ENCODE measurements at places on chromosomes 12 and 14.

GRCh38 chr12:25853316-25854095 lies 105.0 kb upstream of the RASSF8 start:
- no peak for DNase-seq

GRCh38 chr12:27797301-27798025 lies 17.4 kb upstream of the MANSC4 start:
- no peak for DNase-seq

DNA sequence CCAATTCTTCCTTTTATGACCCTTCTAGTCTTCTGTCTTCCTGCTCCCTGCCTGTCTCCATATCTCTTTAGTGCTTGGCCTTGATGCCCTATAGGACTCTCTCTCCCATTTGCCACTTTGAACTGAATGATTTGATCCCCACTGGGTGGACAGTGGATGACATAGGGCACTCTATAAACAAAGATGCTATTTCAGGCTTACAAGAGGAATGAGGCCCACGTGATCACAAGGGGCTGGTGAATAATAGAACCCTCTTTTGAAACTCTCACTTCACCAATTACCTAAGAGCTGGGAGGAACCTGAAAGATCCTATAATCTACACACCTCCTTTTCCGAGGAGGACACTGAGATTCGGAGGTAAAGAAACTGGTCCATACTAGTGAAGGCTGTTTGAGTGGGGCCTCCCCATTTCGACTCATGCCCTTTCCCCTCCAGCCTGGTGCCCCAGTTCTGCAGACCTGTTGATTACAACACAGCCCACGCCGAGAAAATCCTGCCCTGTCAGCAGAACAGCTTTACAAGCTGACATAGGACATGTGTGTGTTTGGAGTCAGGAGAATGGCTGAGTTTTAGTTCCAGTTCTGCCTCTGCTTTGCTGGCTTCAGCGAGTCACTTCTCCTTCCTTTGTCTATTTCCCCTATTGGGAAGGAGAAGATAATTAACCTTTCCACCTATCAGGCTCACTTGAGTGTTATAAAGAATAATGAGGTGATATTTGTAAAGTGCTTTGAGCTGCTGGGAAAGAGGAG lies 400.3 kb downstream of the ZFP36L1 start:
- DNase-seq, result no peak

- DNase-seq, result no peak
Measured at GRCh38 chr12:16048511-16048910, 137.4 kb downstream of the DERA start.

- DNase-seq, result peak; percentile 47
Measured at GRCh38 chr14:65927931-65928356, 515.4 kb downstream of the FUT8 start.

DNA sequence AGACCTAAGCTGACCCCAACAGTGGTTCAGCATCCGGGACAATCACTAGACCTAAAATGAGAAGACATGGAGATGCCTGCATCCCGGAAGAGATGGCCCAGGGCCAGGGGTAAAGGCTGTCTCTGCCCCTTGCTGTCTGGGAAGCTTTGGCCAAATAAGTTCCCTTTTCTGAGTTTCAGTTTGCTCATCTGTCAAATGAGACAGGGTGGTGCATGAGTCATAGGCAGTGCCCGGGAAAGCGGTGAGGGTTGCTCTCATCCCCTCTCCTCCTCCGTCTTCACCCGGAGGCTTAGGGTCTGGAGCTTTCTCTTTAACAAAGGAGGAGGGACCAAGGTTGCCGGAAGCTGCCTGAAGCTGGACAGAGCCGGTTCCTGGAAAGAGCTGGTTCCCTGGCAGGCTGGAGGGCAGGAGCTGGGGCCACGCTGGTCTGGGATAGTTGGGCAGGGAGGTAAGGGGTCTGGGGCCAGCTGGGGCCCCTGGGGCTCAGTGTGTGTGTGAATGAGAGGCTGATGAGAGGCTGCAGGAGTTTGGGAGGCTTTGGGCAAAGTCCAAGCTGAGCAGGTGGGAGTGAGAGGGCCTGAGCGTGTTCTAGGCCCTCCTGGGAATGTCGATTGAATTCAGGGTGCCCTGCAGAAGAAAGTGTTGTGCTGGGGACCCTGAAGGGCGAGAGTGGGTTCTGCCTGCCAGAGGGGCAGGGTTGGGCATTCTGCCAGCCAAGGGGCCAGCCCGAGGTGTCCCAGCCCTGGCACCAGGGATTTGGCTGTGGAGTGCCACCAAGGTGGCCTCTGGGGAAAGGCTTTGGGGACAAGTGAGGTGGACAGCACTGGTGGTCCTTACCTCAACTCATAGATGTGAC lies at the start of gene SDSL:
Gene SDSL, plus strand, starts transcription at position 351 of the 856 bp plus-strand sequence. CDS start 5,603 bp downstream, outside the sequence.
- no peak for DNase-seq

DNA sequence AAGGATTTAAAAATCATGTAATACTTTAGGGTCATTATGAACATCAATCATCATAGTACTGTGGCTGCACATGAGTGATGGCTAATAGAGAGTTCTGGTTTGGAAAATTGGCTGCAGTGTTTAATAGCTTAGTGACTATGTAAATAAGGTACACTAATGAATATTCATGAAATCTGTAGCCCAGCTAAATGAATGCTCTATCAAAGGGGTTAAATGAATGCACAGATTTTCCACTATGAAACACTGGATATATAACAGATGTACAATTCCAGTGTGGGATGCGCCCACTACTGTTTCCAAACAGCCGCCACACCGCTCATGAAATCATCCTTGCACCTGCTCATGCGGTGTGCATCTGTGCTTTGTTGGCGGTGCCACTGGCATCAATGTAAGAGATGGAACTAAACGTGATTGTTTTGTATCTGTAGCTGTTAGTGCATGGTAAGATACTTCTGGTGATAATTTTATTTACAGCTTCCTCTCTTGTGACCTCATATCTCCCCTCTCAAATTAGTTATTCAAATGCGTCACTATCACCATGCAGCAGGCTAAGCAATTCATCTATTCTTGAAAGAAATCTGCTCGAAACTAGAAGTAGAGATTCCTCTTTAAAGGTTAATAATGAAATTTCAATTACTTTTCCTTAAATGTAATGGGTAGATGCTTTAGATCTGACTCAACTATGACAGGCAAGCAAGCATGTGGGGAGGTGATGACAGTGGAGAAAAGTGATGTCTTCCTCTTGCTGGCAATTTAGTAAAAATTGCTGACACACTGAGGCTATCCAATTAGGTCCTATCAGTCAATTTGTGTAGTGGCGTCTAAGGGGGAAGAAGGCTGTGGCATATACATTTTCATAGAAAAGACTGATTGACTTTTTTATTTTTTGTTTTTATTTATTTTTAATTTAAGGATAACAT lies 433.6 kb downstream of the AEBP2 start:
- DNase-seq, result no peak

- no peak for DNase-seq
Measured at GRCh38 chr12:127539226-127539858, 727.6 kb upstream of the TMEM132C start.

DNA sequence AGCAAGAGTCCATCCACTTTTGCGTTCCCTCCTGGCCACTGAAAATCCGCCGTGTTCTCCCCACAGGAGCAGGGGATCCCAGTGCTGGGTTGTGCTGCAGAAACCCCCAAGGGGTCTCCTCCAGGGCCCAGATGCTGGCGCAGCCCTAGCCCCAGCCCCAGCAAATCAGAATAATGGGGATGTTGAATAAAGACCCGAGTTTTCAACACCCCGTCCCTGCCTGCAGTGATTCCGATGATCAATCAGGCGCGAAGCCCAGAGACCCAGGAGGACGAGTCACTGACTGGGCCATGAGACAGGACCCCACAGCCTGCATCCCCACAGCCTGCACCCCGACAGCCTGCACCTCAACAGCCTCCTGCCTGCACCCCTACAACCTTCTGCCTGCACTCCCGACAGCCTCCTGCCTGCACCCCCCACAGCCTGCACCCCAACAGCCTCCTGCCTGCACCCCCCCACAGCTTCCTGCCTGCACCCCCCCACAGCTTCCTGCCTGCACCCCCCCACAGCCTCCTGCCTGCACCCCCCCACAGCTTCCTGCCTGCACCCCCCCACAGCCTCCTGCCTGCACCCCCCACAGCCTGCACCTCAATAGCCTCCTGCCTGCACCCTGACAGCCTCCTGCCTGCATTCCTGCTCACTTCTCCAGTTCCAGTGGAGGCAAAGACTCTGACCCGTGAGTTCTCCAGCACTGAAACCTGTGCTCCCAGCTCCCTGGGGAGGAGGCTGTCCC lies 37.2 kb downstream of the TNFAIP2 start:
- DNase-seq, result no peak

DNA sequence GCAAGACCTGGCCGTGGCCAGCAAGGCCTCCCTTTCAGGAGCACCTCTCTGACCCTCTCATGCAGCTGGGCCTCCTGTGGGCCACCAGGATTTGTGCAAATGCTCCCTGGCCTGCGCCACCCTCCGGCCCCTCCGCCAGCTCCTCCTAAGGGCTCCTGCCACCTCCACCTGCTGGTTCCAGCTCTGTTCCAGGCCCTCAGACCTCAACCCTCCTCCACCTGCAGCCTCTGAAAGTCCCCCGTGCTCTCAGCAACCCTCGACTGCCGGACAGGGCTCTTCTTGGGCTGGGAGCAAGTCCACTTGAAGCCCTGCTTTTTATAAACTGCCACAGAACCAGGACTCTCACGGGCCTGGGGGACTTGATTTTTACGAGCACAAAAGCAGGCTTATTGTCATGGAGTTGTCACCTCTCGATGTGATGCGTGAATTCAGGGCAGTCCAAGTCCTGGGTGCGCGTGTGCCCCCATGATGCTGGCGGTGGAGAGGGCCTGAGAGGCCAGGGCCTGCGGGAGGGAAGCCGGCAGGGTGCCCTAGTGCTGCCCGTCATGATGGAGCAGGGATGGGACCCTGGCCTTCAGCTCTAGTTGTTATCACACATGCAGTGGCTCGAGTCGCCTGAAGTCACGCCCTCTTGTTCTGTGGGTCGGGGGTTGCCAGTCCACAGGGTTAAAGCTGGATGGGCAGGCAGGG lies 9.1 kb downstream of the TEDC1 start:
- no peak for DNase-seq

DNA sequence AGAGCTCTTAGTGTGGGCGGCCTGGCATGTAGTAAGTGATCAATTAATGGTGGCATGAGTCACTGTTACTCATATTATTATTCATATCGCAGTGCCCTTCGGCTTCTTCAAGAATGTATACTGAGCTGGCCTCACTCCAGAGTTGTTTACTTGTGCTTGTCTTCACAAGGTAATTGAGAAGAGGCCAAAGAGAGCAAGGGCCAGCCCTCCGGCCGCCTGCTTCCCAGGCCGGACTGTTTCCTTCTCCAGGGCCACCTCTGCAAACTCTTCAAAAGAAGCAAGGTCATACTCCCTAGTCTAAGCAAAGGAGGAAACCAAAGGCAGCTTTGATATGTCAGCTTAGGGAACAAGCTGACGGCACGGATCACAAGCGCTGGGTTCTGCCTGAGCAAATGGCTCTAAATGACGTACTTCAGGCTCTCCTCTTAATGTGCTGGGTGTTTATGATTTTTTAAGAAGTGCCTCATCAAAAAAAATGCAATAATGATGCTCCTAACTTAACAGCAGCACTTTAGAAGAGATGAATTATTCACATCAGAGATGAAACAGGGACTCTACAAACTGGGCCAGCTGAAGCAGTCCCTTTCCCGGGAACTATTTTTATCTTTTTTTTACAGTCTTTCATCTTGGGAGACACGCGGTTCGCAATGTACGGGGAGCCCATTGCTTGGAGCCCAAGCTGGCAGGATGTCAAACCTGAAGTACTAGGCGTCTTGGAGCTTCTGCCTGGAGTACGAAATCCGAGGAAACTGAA lies 65.6 kb upstream of the DLK1 start:
- no peak for DNase-seq

GRCh38 chr14:89175881-89176799 lies 240.9 kb downstream of the FOXN3 start:
- DNase-seq, result no peak

DNA sequence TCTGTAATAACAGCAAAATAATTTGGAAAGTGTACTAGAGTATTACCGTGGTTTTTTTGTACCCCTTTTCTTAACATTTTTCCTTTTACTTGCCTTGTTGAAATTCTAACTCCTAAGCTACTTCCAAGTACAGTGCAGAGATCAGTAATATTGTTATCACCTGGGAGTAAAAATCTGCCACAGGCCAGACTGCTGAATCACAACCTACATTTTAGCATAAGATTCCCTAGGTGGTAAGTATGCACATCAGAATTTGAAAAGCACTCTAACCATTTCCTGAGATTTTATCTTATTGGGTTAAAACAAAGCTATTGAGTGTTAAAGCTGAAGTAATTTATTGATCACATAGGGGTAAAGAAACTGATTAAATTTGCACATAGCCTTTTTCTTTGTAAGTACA lies 55.2 kb upstream of the KCNH3 start:
- no peak for DNase-seq

DNA sequence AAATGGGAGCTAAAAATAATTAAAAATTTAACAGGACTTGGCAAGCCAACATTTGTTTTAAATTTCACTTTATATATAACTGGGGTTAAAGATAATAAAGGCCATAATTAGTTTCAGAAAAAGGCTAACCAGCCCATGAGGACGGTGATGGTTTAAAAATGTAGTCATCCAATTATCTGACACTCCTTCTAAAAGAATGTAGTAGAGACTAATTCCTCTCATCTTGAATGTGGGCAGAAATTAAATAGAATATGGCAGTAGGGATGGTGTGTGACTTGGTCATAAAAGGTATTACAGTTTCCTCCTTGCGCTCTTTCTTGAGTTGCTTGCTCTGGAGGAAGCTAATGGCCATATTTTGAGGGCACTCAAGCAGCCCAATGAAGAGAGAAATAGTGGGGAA lies 49.1 kb upstream of the PTPRB start:
- no peak for DNase-seq

DNA sequence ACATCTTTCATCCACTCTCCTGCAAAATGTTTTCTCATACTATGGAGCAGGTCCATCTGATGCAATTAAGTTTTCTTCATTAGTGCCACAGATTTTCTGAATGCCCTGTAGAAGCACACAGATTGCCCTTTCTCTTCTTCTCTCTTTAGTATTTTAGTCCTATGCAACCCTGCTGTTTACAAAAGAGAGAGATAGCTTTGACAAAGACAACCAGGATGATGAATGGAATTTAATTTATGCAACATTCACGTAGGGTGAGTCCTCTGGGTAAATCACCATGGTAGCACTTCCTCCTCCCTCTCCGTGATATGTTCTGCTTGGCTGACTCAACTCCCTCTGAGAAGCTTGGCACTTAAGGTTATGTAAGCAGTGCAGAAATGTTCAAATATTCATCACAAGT lies 400.9 kb upstream of the PDE3A start:
- DNase-seq, result no peak

- no peak for DNase-seq
Measured at GRCh38 chr14:89858089-89858488, 96.4 kb downstream of the EFCAB11 start.

DNA sequence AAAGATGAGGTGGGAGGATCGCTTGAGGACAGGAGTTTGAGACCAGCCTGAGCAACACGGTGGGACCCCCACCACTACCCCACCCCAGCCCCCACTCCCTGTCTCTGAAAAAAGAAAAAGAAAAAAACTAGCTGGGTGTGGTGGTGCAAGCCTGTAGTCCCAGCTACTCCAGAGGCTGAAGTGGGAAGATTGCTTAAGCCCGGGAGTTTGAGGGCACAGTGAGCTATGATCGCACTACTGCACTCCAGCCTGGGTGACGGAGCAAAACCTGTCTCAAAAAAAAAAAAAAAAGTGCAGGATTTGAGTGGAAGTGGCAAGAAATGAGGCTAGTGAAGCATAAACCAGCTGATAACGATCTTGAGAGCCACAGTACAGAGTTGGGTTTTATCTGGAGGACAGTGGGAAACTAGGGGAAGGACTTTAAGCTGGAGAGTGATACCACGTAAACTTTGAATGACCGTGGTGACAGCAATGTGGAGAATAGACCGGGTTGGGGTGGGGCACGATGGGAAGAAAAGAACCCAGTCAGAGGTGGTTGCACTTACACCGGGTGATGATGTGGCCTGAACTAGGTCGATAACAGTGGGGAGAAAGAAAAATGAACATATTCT lies 85.3 kb downstream of the TMEM260 start:
- DNase-seq, result no peak

Data from effector memory CD4-positive, alpha-beta T cell (primary cell).